ENCODE measurements at places on chromosomes 1 and 21.
A peak's percentile ranks its signal among the peaks of the same experiment; 100 is the strongest.

DNA sequence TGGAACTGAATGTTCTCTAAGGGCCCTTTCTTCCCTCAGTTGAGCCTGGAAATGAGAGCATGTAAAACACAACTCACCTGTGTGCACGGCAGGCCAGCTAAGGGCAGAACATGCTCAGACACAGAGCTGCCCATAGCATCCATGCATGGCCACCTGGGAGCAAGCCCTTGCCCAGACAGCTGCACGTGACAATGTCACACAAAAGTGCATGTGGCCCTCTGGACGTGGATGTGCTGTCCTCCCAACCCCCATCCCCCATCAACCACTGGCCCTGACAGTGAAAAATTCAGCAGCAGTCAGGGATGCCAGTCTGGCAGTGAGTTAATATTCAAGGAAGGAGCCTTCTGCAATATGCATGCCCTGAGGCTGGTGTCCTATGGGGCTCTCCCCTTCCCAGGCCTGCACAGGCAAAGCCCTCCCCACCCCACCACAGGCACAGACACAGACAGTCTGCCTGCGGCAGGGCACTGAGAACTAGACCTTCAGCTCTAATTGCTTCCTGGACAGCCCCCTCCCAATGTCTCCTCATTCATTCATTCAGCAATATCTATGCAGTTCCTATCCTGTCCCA is 14.6 kb upstream of the COL16A1 start:
- DNase-seq = no peak

DNA sequence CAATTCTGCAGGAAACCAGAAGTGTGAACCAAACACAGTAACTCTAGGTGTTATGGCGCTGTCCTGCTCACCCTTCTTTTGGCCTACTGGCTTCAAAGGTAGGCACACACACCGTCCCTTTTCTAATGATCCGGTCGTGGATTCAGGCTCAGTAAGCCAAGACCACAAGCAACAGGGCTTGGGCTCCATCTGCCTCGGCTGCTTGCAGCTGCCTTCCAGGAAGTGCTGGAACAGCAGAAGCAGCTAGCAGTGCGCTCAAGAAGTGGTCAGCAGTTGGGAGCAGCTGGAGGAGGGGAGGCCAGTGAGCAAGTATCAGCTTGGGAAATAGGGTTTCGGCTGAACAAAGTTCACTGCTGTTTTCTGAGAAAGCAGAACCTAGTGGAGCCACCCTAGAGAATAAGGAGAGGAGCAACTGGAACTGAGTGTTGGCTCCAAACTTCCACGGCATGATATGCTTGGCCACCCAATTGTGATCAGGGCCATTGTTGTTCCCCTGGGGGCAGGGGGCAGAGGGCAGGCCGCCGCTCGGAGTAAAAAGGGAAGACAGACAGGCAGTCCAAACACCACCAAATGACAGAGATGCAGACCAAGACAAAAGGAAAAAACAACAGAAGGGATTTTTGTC is 173.4 kb downstream of the TOMM20 start:
- no peak for DNase-seq

- DNase-seq = peak; percentile 34
Observed at GRCh38 chr1:101288491-101288944, 51.7 kb downstream of the S1PR1 start.

DNA sequence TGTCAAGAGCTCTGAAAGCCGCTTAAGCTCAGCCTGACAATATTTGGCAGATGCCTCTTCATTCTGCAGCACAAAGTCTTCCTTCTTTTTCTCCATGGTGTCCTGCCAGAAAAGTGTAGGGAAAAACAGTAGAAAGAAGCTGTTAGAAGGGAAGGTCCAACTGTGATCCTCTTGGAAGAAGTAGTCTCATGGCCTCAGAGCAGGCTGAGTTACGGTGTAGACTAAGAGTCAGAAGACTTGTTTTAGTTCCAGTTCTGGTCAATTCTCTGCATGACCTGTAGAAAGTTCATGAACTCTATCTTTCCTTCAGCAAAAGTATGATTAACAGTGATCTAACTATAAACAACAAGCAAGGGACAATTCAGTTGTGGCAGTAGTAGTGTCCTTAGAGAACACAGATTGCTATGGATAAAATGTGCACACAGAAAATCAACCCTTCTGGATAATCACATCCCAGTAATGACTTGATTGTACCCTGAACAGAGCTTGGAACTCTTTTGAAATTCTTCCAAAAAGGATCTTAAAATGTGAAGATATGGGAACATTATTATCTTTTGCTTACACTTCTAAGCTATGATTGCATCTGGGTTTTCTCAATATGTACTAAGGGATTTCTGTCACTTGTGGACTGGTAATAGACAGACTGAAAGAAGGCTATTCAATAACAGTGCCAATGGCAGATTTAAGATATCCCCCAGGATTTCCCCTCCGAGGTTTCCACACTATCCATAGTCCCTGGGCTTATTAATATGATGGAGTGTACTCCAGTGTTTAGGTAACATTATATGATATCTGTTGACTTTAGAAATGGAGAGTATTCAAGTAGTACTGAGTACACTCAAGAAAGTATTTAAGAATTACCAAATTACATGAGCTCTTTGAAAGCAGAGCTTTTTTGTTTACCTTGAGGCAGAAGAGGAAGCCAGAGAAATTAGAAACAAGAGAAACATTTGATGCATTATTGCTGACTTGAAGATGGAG is 22.1 kb upstream of the GBP2 start:
- no peak for DNase-seq

GRCh38 chr1:109620401-109620791 is 759 bp downstream of the AMPD2 start:
- DNase-seq = no peak

GRCh38 chr1:186076006-186076405 is 299.0 kb downstream of the TPR start:
- no peak for DNase-seq

DNA sequence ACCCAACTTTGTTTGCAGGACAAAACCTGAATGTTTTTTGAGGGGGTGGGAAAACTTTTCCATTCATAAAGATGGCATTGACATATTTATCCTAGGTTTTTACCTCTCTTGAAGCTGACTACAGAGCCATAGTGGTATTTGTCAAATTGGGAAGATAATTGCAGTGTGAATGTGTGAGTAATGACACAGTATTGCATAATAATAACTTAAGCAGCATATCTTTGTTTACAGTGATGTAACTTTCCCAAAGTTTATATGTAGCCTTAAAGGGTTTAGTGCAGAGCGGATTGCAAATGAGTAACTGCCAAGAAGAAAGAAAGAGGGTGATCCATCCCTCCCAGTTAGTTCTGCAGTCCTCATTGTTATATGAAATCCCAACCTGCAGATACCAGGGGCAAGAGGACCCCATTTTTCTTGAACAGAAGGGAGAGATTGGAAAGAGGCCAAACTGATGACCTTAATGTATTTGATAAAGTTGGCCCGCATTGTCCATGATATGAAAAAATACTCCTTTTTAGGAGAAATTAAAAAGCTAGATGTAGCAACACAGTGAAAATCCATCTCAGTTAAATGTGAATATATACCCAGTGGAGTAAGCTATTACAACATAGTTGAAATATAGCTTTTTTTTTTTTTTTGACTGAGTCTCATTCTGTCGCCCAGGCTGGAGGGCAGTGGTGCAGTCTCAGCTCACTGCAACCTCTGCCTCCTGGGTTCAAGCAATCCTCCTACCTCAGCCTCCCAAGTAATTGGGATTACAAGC is 23.7 kb upstream of the NFIA start:
- no peak for DNase-seq

GRCh38 chr1:13461977-13462376 is 51.7 kb downstream of the PRAMEF20 start:
- DNase-seq = no peak

- DNase-seq = no peak
Observed at GRCh38 chr1:231612393-231613089, 14.0 kb upstream of the DISC1 start.

- no peak for DNase-seq
Observed at GRCh38 chr21:46029186-46029924, 47.8 kb downstream of the COL6A1 start.

DNA sequence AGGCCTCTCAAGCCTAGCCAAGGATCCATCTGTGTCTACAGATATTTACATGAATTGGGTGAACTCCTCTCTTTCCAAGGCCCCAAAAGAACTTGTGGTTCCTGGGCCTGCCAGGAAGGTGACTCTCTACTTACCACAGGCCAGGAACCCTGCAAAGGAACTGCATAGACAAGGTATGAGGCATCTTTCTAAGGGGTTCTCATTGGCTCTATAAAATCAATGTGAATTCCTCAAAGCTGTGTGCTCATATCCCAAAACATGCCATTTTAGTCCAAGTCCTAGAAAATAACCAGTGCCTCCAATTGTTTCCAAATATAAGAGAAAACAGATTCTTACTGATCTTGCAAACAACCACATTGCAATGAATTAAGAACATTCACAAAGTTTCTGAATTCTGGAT is 39.9 kb upstream of the RGL1 start:
- DNase-seq = no peak

DNA sequence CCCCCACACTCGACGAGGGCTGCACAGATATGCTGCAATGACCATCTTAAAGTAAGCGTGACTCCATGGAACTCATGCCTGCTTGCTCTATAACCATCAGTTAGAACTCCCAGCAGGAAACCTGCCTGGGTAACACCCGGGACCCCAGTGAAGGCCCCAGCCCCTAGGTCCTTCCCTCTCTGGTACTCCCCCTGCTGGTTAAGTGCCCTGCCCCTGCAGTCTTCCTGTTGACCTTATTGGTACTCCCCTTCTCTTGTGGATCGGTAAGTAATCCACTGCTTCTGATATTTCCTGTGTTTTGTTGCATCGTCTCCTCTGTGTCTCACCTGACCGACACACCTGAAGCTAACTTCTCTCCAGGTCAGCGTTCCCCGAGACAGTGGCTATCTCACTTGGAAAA is 104.8 kb upstream of the COG2 start:
- no peak for DNase-seq

GRCh38 chr1:118335331-118335732 is 150.3 kb upstream of the SPAG17 start:
- DNase-seq = no peak

GRCh38 chr1:159961636-159962035 is 7.6 kb upstream of the SLAMF9 start:
- no peak for DNase-seq

DNA sequence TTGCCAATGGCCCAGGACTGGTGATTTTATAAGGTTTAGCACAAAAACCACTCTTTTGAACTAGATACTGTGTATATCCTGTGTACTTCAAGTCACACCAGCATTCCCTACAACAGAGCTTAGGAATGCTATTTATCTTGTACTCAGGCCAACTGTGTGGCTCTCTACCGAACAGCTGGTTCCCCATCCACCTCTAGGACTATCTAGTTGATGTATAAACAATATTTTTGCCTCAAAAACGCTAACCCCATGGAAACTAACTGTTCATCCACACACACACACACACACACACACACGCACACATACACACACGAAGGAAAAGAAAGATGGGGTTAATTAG is 28.7 kb upstream of the SLC45A3 start:
- no peak for DNase-seq

DNA sequence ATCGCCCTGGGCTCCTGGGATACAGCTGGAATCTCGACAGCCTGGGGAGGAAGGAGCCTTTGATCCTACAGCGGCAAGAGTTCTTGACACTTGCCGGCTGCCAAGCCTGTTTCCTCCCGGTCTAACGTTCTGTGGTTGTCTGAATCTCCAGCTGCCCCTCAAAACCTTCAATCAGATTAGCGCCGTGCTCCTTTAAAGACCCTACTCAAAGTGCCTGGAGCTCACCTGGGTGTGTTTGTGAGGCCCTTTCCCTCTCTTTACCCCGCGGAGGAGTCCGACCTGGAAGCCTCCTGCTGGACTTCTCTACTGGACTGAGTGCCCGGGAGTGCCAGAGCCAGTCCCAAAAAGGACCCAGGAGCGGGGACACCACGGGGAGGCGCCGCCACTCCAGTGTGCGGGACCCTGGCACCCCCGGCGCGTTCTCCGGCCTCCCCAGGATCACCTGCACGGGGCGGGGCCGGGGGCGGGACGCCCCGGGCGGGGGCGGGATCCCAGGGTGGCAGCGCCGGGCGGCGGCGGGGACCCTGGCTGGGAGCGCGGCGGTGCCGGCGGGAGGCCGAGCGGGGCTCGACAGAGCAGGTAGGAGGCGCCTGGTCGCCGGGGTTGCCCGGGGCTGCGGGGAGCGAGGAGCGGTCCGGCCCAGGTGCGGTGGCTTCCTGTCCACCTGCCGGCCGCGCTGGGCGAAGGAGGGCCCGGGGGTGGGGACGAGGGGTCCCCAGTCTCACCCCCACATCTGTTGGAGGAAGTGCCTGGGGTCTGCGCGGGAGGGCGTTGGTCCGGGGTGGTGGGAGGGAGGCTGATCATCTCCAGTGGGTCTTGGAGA is at the start of gene NCMAP:
NCMAP (plus strand) TSS at position 497 of the 823 bp plus-strand sequence. CDS start 39,344 bp downstream, outside the sequence.
- peak; percentile 34 for DNase-seq

DNA sequence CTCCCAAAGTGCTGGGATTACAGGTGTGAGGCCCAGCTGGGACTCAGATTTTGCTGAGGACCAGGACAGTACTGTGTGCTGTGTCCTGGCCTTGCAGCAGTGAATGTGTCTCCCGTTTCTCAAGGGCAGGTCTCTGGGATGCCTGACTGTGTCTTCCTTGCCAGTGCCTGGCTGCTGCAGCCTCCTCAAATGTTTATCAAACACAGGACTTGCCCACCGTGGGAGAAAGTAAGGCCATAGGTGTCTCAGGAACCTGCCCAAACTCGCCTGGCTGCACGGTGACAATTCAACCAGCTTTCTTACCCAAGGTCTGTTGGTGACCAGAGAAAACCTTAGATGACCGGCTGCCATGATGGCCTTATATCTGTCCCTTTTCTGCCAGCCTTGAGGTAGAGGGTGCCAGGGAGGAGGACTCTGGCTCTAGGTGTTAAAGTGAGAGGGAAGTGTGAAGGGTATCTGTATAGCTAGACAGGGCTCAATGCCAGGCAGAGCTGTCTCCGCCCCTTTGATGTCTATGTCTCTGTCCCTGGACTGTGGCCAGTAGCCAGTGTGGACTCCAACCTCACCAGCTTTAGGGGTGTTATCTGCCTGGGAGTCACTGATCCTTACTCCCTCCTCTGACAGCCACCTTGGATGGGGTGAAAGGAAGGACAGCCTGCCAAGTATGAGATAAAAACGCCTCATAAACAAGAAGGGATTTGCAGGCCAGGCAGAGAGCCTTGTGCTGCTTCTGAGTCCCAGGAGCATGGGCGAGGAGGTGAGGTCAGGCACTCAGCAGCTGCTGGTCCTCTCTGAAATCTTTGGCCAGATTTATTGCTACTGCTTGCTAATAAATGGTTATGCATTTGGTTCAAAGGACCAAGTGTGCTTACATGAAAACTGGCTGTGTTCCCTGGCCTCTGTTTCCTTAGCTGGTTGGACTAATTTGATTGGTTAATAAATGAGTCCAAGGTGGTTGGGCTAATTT is 22.3 kb downstream of the IL6R start:
- no peak for DNase-seq

Data from activated T-helper 9 cell treated with anti-CD3 and anti-CD28 coated beads, Interleukin-2, amount 50 U/mL, for 16 hours (primary cell).